ENCODE measurements at places on chromosomes 3 and 15.

GRCh38 chr15:66359740-66360139 lies 3.3 kb upstream of the TIPIN start:
- no peak for DNase-seq

- no peak for DNase-seq
Observed at GRCh38 chr15:47432826-47433225, 284.5 kb upstream of the SEMA6D start.

DNA sequence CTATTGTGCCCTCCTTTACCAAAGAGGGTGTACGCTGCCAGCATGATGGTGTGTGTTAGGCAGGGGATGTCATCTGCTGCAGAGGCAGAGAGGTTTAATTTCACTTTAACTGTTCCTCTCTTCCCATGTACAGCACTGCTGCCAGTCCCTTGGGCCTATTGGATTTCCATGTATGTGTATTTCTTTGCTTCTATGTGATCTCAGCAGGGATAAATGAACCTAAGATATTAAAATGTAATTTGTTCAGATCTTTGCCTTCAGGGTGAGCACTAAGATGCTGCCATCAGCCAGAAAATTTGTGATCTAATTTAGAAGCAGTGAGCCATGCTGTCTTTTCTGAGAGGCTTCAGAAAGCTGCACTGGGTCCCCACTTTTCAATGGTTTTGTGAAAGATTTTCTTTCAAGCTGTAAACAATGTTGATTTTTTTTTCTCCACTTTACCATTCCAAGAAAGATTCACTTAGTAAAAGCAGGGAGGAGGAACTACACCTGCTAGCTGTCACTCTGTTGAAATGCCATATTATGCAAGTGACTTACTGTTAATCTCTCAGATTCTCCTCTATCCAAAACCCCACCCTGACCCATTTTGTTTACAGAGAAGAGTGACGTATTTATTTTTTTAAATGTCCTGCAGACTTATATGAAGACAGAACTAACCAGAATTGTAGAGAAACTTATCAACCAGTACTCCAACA lies 261.9 kb downstream of the TBL1XR1 start:
- no peak for DNase-seq

DNA sequence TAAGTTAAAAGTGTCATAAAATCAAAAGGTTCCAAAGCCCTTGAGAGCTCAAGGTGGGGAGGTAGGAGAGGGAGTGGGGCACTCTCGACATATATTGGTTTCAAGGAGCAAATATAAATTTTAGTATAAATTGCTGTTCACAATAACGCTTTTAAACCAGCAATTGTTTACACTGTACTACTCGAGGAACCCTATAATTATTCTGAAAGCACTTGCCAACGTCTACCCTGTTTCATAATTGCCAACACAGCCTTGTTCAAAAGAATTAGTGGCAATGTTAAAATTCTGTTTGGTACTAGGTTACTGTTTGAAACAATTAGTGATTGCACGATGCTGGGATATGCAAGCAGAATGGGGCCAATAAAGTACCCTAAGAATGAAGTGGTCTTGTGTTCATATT lies 76.3 kb upstream of the ICE2 start:
- DNase-seq = no peak

GRCh38 chr15:63043335-63044076 lies 959 bp downstream of the TPM1 start:
- peak; percentile 45 for DNase-seq

GRCh38 chr3:36693670-36694069 lies 70.7 kb downstream of the DCLK3 start:
- no peak for DNase-seq

GRCh38 chr3:172808969-172809546 lies 58.5 kb downstream of the ECT2 start:
- DNase-seq = no peak

DNA sequence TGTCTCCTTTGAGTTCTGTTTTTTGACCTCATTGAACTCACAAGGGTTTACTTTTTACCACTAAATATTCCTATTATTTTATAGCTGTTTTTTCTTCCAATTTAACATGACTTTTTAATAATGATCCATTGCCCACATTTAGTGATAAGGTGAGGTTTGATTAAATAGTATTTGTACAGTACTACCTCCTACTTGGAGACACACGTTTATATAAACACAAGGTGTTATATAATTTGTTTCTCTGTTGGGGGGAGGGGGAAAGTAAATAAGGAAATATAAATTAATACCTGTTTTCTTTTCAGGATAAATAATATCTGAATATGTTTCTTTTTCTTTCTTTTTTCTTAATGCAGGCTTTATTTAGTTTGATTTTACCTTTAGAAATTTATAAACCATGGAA lies 281.3 kb downstream of the LPP start:
- DNase-seq = no peak

GRCh38 chr3:195155570-195156241 lies 115.3 kb downstream of the XXYLT1 start:
- DNase-seq = no peak

DNA sequence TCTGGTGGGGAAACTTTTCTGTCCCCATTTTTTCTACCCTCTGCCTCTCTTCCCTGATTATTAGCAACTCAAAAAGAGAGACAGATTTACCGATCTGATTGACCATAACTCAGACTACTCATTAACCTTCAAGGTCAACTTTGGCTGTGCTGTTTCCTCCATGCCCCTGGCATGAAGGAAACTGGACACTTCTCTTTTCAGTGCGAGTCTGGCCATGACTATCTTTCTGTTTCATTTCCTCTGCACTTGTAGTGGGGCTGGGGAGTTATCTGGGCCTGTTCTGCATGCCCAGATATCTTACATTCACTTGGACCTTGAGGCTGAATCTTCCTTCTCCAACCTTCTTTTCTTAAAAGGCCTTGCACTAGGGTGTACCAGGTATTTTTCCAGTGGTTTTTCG lies 76.9 kb upstream of the SLCO2A1 start:
- DNase-seq = no peak

GRCh38 chr3:156688632-156689452 lies 14.5 kb downstream of the TIPARP start:
- no peak for DNase-seq

DNA sequence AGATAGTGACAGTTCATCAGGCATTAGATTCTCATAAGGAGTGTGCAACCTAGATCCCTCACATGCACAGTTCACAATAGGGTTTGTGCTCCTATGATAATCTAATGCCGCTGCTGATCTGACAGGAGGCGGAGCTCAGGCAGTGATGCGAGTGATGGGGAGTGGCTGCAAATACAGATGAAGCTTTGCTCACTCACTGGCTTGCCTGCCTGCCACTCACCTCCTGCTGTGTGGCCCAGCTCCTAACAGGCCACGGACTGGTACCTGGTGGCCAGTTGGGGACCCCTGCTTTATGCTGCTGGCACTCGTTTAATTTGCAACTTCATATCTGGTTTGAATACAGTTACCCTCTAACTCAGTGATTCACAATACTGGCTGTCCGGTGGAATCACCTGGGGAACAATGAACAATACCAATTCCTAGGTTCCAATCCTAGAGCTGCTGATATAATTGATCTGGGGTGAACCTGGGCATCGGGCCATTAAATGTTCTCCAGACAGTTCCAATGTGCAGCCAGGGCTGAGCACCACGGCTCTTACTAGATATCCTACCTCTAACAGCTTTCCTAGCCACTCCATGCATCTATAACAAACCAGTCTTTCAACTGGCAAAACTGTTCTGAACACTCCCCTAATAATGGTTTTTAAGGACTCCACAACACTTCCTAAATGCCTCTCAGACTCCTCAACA lies 131.4 kb downstream of the ATP1B3 start:
- no peak for DNase-seq

GRCh38 chr3:151191095-151191494 lies 11.9 kb downstream of the GPR171 start:
- no peak for DNase-seq

- DNase-seq = peak; percentile 43
Observed at GRCh38 chr3:5058471-5058951, 63.6 kb upstream of the ARL8B start.

- DNase-seq = no peak
Observed at GRCh38 chr3:13401149-13401548, 19.0 kb downstream of the NUP210 start.

DNA sequence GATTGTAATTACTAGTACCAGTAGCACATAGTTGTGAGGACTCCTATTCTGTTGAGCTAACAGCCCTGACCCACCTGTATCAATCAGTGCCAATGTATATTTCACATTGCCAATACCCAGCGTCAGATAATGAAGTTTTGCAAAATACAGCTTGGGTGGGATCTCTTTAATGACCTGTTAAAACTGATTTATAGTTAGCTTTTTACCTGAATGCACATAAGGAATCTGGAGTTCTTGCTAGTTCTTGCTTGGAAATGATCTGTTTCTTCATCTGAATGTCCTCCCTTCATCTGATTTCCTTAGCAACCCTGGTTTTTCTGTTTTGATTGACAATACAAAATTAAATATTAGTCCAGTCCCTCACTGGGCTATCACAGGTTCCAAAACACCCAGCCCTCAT lies 62.8 kb downstream of the LIPC start:
- no peak for DNase-seq

- DNase-seq = no peak
Observed at GRCh38 chr15:36632226-36632625, 52.8 kb downstream of the CDIN1 start.

DNA sequence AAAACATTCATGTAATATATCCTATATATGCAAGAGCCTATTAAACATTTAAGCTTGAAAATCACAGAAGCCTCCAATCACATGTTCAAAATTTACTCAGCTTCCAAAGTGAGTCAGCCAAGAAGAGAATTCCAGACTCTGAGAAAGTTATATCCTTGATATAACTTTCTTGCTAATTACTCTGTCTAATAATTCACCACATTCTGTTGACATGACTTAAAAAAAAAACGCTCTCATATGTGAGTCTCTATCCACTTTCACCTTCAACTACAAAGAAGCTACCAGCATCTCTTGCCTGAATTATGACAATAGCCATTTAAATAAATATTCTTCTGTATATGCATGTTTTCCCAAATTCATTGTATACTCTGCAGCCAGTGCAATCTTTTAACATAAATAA lies 1116.3 kb upstream of the CADM2 start:
- DNase-seq = no peak

DNA sequence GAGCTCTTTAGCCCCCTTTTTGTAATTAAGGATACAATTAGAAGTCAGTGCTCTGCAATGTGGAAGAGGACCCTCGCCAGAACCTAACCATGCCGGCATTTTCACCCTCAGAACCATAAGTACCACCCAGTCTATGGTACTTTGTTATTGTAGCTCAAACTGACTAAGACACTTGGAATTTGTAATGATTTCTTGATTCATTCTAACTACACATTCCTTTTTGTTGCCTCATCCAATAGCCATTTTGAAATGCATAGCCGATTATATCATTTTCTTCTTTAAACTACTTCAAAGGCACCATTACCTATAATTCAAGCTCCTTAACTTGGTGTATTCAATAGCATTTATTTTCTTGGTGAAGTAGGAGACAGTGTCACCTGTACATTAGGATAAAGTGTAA lies 61.4 kb downstream of the GLB1 start:
- DNase-seq = no peak

- no peak for DNase-seq
Observed at GRCh38 chr3:79521221-79521848, 246.5 kb downstream of the ROBO1 start.

GRCh38 chr3:140712301-140712700 lies 34.4 kb downstream of the TRIM42 start:
- no peak for DNase-seq

- DNase-seq = no peak
Observed at GRCh38 chr15:49507261-49507660, 84.2 kb downstream of the FGF7 start.

DNA sequence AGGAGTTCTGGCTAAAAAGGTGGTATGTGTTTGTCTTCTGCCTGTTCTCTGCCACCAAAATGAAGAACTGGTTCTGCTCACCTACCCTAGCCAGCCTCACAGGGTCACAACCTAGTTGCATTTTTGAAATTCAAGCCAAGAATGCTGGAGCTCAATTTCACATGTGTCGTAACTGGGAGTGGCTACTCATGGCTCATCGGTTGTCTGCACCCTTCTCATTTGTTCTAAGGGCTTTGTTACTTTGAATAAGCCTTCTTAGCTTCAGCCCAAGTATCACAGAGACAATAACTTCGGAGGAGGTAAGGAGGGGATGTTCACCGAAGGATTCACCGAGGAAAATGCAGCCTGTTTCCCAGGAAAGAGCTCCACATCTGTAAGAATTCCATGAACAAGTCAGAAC lies 134.3 kb upstream of the RARB start:
- no peak for DNase-seq

DNA sequence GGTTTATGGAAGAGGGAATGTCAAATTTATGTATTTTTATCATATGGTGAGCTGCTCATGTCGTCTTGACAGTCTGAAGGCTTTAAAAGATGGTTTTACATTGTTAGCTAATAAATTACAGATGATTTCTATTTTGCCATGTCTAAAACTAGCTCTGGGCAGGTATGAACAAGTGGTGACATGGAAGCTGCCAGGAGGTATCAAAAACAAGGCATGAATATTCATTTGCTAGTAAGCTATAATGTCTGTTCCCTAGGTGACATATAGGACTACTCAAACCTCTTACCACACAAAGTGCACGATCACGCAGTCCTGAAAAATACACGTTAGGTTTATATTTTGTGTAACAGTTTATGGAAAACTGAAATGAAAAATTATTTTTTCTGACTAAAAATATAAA lies 34.8 kb downstream of the ST3GAL6 start:
- DNase-seq = no peak

Measured in femur (tissue), 1 donor.